Activated naive CD4-positive, alpha-beta T cell treated with Interleukin-2 at 50 U/mL for 16 hours (primary cell): ENCODE measurements at places on chromosomes 12 and 14.
A peak's percentile ranks its signal among the peaks of the same experiment; 100 is the strongest.

- no peak for DNase-seq
Measured at GRCh38 chr12:10341892-10342509, 34.3 kb downstream of the KLRD1 start.

GRCh38 chr12:13784504-13784903 is 196.9 kb downstream of the GRIN2B start:
- no peak for DNase-seq

- DNase-seq = no peak
Measured at GRCh38 chr14:31967669-31967975, 109.5 kb upstream of the ARHGAP5 start.

DNA sequence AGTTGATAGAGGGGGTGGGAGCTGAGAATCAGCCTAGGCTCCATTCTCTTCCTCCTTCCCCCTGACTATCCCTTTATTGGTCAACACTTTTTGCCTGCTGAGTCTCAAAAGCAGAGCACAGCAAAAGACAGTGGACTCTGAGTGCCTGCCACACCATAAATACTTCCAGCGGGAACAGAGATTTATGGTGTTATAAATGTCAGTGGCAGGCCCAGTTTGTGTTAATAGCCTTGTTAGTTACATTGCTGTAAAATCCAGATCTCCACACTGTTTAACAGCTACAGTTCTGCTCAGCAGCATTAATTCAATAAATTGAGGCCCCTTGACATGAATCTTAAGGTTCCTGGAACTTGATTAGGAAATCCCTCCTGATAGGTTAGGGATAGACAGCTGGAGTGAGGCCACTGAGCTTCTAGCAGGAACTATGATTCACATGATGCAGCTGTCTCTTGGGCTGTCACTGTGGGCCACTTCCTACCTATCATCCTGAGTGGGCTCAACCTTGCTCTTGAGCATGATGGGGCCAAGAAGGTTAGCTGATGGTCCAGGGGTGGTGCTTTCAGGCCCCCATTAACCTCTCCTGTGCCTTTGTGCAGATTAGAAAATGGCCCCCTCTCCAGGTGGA is 295.2 kb upstream of the SRRM4 start:
- DNase-seq = no peak

GRCh38 chr12:9096563-9097176 is 19.0 kb downstream of the A2M start:
- DNase-seq = no peak

DNA sequence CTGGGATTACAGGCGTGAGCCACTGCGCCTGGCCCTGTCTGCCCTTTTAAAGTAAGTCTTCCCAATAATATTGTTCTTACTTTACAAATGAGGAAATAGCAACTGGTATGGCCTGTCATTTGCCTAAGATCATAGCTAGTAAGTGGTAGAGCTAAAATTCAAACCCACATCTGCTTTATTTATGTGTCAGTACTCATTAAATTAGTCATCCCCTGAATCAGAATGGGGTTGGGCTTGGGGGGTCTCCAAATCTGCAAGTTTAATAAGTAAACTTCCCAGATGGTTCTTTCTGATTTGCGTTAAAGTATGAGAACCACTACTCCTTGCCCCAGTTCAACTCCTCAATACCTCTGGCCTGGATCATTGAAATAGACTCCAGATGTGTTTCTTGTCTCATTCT is 96.2 kb downstream of the FAR2 start:
- DNase-seq = no peak

DNA sequence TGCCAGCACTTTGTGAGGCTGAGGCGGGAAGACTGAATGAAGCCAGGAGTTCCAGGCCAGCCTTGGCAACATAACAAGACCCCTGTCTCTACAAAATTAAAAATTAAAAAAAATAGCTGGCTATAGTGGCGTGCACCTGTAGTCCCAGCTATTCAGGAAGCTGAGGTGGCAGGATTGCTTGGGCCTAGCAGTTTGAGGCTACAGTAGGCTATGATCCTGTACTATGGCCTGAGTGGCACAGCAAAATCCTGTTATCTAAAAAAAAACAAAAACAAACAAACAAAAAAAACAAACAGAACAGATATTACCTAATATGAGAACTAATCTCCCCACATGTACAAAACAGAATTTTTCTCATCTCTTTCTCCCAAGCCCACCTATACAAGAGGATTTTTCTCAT is 15.7 kb downstream of the TMEM116 start:
- no peak for DNase-seq

DNA sequence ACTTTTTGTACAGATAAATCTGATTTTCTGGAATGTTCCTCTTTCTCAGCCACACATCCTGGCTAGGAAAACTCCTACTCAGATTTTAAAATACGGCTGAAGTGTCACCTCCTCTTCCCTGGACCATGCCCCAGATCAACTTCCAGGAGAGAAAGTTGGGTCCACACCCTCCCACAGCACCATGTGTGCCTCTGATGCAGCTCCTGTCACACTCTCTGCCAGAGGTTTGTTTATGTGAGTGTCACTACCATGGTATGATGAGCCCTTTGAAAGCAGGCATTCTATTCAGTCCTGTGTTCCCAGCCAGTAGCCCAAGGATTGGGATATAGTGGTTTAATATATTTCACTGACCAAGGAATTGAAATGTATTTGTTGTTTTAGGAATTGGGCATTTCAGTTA is 287.2 kb upstream of the ATP2B1 start:
- no peak for DNase-seq

DNA sequence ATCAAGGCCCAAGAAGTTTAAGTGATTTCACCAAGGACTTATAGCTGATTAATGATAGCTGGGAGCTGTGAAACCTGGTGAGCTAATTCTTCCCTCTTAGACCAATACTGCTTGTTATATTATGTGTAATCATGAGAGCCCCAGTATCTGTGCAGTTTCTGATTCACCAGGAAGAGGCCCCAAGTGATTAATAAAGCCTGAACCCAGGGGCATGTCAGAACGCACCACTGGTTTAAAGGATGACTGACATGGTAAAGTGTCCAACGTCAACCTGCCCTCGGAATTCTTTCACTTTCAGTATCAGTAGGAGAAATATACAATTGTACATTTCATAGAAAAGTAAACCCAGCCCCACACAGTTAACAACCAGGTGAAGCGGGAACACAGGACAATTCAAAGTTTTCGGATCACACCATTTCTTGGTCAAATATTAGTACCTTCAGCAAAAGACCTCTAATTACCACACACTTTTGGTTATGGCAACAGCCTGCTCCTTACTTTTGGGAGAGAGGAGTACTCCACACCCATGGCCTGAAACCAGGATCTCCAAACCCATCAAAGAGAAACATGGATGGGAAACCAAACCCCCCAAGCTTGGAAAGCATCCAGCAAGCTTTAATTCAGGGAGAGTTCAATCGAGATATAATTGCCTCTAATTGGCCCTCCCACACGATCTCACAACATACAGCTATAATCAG is 28.5 kb downstream of the TMCC3 start:
- peak; percentile 57 for DNase-seq

DNA sequence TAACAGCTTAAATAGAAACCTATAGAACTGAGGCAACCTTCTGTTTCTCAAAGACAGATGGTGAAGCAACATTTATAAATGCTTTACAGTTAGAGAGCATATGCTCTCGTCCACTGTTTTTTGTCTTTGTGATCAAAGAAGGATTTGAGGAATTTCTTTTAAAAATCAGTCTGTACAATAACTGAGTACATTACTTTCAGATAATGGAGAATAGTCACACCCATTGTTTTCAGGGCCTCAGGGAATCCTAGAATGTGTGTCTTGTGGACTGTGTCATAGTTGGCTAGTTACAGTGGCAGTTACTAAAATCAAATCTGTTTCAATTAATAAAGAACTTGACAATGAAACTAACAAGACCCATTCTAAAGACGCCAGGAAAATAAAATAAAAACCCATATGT is 107.9 kb downstream of the PRKCH start:
- DNase-seq = no peak

DNA sequence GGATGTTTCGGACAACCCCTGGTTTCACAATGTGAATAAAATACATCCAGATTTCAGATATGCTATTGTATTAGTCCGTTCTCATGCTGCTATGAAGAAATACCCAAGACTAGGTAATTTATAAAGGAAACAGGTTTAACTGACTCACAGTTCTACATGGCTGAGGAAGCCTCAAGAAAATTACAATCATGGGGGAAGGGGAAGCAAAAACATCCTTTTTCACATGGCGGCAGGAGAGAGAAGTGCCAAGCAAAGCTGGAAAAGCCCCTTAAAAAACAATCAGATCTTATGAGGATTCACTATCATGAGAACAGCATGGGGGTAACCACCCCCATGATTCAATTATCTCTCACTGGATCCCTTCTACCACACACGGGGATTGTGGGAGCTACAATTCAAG is 451.7 kb downstream of the MDGA2 start:
- DNase-seq = no peak

DNA sequence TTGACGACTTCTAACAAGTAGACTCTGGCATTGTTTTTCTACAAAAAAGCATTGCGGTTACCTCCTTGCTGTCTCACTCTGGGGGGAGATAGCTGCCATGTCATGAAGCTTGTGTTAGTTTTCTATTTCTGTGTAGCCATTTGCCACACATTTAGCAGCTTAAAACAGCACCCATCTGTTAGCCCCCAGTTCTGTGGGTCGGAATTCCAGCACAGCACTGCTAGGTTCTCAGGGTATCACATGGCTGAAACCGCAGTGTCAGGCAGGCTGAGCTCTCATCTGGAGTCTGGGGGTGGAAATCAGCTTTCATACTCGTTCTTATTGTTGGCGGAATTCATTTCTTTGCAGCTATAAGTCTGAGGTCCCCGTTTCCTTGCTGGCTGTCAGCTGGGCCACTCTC is 19.9 kb upstream of the STXBP6 start:
- no peak for DNase-seq

GRCh38 chr12:24012528-24012927 is 63.1 kb upstream of the SOX5 start:
- DNase-seq = no peak

- DNase-seq = no peak
Measured at GRCh38 chr14:101933209-101933608, 31.2 kb upstream of the DYNC1H1 start.

DNA sequence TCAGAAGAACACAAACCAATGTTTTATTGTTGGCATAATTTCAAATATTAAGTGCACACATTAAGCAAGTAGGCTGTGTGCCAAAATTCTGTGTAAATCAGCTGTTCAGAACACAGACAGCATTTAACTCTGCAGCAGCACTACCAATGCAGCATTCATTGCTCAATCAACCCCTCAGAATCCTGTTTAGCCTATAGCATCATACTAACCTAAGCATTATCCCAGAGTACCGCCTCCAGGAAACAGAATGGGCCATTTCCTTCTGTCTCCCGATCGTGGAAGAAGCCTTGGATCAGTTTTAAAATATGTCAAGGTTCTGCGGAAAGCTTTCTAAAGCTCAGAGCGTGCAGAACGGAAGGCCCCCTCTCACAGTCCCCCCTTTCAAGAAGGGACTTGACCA is 3.3 kb downstream of the IL26 start:
- DNase-seq = no peak

GRCh38 chr12:12983420-12984035 is 16.5 kb downstream of the HEBP1 start:
- no peak for DNase-seq

GRCh38 chr14:25111061-25111601 is 61.2 kb upstream of the STXBP6 start:
- DNase-seq = no peak

GRCh38 chr14:74147571-74147970 is 62.8 kb downstream of the LIN52 start:
- DNase-seq = no peak

DNA sequence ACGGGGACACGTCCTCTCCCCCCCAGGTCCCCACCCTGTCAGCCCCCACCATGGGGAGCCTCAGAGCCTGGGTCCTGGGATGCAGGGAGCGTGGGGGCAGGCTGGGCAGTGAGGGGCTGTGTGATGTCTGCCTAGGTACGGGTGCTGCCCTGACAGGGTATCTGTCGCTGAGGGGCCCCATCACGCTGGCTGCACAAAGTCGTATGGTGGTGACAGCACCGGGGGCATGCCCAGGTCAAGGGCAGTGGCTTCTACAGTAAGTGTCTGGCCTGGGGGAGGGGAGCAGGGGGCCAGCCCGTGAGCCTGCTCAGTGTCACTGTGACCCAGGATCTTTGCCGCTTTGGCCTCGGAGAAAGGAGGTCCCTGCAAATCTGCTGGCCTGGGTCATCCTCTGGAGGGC is 23.3 kb downstream of the PAPLN start:
- DNase-seq = no peak

DNA sequence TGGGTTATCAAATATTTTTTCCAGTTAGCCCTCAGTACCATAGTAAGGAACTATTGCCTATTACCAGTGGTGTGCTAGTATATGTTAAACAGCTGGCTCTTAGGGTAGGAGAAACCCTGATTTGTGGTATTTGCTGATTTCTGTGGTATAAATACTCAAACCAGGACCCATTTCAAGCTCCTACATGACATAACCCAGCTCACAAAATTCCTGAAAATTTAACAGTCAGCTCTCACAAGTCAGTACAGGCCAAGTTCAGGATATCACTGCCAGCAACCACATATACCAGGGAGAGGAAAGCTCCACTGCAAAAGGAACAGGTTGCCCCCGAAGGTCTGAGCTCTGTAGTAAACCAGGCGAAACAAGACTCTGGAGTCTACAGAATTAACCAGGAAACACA is 315.3 kb downstream of the NOVA1 start:
- DNase-seq = no peak

GRCh38 chr12:78853231-78853630 is 11.3 kb upstream of the SYT1 start:
- DNase-seq = no peak
